GM20000 (cell line): ENCODE measurements at places on chromosomes 16 and 17.

- no peak for DNase-seq
Measured at GRCh38 chr17:3766779-3767178, 34.2 kb downstream of the ITGAE start.

DNA sequence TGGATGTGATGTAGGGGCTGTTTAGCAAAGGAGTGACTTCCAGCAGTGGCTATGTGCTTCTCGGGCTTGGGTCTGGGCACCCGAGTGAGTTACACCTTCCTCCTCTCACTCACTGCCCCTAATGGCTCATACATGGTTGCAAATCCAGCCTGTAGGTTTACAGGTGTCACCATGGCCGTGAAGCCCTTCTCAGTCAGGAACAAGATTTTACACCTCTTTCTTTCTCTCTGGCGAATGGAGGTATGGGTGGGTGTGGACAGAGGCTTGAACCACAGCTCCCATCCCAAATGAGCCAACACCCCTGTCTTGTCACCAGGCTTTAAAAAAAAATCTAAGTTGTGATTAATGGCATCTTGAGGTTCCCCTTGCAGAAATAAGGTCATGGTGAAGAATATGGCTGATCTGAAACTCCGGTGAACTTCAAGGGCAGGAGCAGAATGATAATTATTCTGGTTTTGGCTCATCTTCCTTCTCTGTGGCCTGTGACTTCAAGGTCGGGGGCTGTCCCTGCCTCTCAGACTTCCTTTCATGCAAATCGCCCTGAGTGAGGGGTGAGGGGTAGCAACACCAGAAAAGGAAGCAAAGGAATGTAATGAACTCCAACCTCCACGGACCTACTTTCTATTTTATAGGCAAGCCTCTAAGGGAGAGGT is 331.2 kb downstream of the MAF start:
- peak; percentile 28 for DNase-seq

GRCh38 chr17:50863221-50863843 is 2.8 kb downstream of the TOB1 start:
- no peak for DNase-seq

DNA sequence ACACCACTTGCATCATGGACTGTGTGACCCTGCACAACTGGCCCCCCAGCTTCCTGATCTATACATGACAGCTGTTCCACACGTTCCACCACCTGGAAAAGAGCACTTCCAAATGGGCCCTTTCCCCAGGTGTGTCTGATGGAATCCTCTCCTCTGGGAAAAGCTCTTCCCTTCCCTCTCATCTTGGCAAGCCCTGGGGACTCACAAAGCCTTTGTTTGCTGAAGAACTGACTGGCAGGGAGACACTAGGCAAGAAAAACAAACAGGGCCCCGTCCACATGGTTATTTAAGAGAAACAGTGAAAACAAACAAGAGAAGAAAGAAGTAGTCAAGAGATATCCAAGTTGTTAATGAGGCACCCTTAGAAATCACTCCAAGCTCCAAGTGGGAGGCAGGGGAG is 52.6 kb downstream of the C16orf95 start:
- DNase-seq: no peak

DNA sequence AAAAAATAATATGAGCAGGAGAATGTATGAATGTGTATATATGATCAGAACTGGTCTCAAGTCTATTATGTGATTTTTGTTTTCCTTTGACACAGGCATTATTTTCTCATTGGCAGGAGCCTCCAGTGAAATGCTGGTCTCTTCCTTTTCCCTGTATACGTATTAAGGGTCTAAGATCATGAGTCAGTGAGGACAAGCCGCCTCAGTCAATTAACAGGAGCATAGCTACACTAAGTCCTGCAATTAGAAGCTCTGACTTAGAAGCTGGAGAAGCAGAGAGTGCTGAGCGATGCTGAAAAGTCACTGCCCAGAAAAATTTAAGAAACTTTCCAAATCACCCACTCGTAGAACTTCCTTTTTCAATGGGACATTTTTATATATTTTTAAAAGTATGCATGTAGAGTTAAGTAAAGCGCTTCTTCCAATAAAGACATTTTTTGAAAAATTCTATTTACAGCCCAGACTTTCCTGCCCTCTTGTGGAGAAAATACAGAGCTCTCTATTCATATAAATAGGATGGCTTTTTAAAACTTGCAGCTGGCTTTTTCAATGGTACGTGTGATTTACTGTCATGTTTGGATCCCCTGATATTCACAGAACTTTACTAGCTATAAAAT is 70.2 kb upstream of the PSMD7 start:
- DNase-seq: no peak

- DNase-seq: no peak
Measured at GRCh38 chr16:26951950-26952349, 114.8 kb upstream of the C16orf82 start.

GRCh38 chr17:43860927-43861622 is 14.1 kb downstream of the CD300LG start:
- DNase-seq: no peak

DNA sequence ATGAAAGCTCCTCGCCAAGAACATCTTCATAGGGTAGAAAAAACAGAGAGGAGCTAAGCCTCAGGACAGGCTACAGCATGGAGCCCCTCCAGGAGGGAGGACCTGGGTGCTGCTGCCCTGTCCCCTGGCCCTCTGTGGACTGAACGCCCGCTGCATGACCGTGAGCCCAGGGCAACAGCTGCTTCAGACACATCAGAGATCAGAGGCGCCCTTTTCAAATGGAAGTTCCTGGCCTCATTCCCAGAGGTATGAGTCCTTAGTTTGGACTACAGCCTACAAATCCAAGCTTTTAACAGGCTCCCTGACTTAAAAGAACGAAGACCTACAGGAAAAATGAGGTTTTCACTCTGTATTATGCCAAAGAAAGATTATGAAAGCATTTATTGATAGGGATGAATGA is 48.5 kb downstream of the ZNF18 start:
- DNase-seq: no peak

DNA sequence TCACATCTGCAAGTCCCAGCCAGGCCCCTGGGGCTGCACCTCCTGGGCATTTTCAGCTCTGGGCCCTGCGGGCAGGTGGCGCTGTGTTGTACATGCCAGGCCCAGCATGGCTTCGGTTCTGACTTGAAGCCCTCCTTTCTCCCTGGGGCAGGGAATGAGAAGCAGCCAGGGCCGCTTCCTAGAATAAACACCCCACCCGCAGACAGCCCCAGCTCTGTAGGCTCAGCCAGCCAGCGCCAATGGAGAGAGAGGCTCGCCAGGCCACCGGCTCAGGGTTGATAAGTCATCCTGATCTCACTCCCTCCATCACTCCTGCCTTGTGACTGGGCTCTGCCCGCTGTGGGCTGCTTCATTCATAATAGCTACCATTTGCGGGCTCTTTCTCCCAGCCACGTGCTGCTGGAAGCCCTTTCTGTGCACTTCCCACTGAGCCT is 6.0 kb upstream of the GLIS2 start:
- peak; percentile 75 for DNase-seq

GRCh38 chr17:28552176-28552999 is at the start of gene UNC119:
Gene UNC119 (minus strand): TSS chr17:28552624. CDS start chr17:28552557, 67 bp downstream.
- DNase-seq: peak; percentile 95

GRCh38 chr16:65668064-65668595 is 546.3 kb upstream of the CDH11 start:
- no peak for DNase-seq

DNA sequence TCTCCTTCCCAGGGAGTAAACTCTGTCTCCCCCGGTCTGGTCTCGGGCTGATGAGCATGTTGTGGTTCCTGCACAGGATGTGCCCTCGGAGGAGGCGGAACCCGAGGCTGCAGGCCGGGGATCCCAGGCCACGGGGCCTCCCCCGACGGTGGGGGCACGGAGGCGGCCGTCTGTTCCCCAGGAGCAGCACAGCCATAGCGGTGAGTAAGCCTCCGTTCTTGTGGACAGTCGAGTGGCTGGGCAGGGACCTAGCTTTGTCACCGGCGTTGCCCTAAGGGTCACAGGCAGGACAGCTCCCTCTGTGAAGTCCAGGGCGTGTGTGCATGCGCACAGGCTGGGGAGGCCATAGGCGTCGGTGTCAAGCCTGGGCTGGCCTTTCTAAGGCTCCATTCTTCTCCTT is 3.5 kb downstream of the ZNF213 start:
- DNase-seq: no peak

- no peak for DNase-seq
Measured at GRCh38 chr17:33560165-33560564, 267.1 kb upstream of the ASIC2 start.

GRCh38 chr17:492022-492413 is 139.4 kb upstream of the RPH3AL start:
- no peak for DNase-seq

DNA sequence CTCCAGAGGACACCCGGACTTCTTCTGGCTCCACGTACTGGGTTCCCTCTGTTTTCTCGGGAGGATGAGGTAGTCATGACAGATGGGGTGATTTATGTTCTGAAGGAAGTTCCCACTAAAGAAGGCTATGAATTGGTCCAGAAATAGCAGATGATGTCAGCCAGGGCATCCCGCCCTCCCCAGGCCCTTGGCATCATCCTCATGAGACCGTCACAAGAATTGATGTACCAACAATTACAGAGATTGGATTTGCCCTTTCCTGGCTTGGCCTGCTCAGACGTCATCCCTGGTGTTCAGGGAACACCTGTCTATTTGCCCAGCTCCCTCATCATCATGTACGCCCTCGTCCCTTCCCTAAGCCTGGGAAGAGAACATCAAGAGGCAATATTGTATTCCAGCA is 102.8 kb upstream of the CCL1 start:
- DNase-seq: no peak

DNA sequence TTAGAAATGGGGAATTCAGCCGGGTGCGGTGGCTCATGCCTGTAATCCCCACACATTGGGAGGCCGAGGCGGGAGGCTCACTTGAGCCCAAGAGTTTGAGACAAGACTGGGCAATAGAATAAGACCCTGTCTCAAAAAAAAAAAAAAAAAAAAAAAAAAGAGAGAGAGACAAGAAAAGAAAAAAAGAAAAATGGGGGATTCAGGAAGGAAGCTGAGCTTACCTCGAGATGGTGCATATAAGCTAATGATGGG is 150.8 kb upstream of the RPH3AL start:
- no peak for DNase-seq

DNA sequence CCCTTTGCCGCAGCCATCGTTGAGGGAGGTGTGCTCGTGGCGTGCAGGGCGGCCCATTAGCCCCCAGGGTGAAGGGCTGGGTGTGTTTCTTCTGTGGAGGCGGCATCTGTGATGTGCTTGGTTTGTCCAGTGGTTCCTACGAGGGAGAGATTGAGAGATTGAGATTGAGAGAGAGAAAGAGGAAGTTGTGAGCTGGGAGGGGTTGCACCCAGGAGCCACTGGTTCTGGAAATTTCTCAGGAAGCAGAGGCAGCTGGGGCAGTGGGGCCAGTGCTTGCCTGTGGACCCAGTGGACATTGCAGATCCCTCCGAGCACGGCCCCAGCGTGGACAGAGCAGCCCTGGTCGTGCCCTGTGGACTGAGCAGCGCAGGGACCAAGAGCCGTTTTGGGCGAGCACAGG is 72.0 kb upstream of the ZNF750 start:
- peak; percentile 65 for DNase-seq

DNA sequence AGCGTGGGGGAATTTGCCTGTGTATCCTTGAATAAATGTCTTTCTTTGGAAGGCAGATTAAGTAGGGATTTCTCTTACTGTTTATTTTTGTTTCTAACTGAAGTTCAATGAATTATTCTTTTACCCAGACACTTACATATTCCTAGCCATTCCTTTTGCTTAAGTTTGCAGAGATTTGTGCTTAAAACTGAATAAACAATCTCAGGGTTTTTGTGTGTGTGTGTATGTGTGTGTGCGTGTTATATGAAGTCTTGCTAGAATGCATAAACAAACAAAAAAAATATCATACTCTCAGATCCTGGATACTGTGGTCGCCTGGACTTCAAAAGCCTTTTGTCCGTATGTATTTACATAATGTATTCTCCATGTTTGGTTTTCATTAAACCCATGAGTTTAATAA is 672.8 kb downstream of the MAF start:
- no peak for DNase-seq

DNA sequence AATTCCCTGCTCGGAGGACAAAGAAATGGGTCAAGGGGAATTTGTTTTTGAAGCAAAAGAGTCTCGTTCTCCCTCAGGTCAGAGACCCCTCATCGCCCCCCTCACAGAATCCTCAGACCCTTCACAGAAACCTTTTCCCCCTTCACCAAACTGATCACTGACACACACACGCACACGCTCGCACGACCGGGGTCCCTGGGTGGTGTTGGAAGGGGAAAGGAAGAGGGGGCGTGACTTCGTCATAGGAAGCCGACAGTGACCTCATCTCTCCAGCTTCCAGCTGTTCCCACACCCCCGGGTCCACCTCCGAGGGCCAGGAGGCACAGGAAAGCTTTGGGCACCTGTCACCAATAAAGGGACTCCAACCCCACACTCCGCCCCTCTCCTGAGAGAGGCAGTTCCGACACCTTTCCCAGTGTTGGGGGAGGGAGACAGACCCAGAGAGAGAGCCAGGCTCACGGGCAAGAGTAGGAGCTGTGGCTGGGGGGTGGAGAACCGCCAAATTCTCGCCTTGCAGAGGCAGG is 1.2 kb downstream of the ASGR1 start:
- no peak for DNase-seq

DNA sequence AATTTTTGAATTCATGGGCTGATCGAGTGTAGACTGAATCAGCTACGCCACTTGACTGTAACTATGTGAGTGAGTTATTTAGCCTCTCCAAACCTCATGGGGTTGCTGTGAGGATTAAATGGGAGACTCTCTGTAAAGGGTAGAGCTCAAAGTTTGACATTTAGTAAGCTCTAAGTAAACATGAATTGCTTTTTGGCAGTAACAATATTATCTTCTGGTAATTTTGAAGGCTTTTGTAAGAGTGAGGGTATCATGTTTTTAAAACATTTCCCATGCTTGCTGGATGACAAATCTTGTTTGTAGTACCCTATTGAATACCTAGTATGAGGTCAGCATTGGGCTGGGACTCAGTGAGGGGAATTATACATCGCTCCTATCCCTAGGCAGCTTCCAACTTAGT is 35.3 kb downstream of the MRTFB start:
- DNase-seq: no peak

DNA sequence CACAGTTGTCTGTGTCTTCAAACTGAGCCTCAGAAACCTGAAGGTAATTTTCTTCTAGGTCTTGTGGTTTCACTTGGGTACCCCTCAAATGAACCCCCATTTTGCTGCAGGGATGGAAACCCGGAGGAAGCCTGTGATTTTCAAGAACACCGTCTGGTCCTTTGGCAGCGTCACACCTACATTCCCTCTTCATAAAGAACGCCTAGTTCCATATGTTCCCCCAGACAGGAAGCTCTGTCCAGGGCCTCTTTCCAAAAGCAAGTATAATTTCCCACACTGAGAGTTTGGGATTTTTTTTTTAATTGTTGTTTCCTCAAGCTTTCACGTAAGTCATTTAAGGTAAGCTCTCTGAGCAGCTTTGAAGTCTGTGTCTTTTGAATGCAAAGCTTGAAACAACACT is 515.0 kb downstream of the TMEM114 start:
- DNase-seq: no peak

- no peak for DNase-seq
Measured at GRCh38 chr17:82120148-82120547, 22.1 kb upstream of the FASN start.

GRCh38 chr16:20918486-20919239 is 18.1 kb downstream of the LYRM1 start:
- no peak for DNase-seq

- DNase-seq: peak; percentile 51
Measured at GRCh38 chr16:10619271-10619849, 39.0 kb upstream of the EMP2 start.

GRCh38 chr17:79047291-79047920 is 23.4 kb downstream of the C1QTNF1 start:
- peak; percentile 12 for DNase-seq
